Stimulated activated CD4-positive, alpha-beta T cell treated with anti-CD3 and anti-CD28 coated beads, TNF-alpha, amount 100 ng/mL, for 4 hours (primary cell): ENCODE measurements at places on chromosomes 4 and X.
A peak's percentile ranks its signal among the peaks of the same experiment; 100 is the strongest.

DNA sequence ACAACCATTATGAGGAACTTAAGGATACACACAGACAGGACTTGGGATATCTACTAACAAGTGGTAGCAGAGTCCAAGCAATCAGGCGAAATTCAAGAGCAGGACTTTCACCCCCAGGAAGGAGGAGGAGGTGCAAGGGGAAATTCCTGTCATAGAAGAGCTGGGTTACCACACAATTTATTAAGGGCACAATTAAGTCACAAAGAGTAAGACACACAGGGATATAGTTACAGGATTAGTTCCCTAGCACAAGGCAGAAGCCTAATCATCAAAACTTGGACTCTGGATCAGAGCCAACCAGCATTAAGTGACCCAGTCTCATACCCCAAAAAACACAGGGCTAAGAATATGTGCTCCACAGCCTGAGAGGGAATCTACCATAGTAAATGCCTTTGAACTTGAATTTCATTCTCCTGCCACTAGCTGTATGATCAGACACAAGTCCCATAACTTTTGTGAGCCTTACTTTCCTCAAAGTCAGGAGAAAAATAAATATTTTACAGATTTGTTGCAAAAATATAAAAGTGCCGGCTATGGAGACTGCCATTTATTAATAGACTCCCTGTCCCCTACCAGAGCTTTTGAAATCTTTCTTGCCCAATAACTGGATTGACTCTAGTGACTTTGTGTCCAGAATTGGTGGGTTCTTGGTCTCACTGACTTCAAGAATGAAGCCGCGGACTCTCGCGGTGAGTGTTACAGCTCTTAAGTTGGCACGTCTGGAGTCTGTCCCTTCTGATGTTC, 87.0 kb downstream of the SYNPO2 start:
- no peak for DNase-seq

- no peak for DNase-seq
Measured at GRCh38 chr4:39367166-39367565, 1.0 kb upstream of the RFC1 start.

- DNase-seq = no peak
Measured at GRCh38 chrX:35432056-35432455, 366.1 kb upstream of the MAGEB16 start.

- no peak for DNase-seq
Measured at GRCh38 chrX:55598333-55598732, 24.9 kb upstream of the FOXR2 start.

DNA sequence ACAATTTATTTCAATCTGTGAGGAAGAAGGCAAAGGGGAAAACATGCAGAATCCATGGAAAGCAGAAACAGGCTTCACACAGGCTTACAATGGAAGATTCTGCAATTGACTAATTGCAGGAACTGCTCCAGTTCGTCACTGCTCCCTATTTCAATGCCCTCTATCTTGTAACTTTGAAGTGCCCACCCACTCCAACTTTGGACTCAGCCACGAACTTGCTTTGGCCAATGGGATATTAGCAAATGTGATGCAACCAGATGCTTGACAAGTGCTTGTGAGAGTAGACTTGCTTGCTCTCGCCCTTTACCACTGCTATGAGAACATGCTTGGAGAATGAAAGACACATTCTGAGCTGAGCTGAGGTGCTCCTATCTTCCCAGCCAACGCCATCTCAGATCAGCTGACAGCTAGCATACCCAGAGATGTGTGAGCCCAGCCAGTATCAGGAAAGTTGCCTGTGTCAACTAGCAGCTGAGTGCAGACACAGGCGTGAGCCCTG, 105.7 kb upstream of the PTCHD1 start:
- no peak for DNase-seq

GRCh38 chrX:84876876-84877275, 126.8 kb upstream of the APOOL start:
- no peak for DNase-seq

GRCh38 chr4:122577808-122578781, 42.8 kb downstream of the IL21 start:
- DNase-seq = peak; percentile 21

DNA sequence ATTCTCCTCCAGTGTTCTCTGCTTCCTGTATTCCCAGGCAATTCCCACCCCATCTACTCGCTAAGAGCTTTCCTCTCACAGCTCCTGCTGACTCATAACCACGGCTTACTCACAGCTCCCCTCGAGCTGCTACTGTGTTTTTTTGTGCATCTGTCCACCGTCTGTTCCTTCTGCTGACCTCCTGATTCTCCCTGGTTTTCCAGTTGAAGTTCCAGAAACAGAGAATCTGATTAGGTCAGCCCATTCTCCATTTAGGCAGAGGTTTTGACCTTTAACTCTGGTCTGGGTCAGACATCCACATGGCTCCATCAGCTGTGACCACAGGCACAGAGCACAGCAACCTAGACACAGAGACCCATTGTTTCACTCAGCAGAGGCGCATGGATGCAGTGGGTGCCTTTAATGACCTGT, 5.5 kb upstream of the SMIM20 start:
- no peak for DNase-seq

GRCh38 chr4:98482847-98483806, 175.3 kb downstream of the TSPAN5 start:
- peak; percentile 10 for DNase-seq

DNA sequence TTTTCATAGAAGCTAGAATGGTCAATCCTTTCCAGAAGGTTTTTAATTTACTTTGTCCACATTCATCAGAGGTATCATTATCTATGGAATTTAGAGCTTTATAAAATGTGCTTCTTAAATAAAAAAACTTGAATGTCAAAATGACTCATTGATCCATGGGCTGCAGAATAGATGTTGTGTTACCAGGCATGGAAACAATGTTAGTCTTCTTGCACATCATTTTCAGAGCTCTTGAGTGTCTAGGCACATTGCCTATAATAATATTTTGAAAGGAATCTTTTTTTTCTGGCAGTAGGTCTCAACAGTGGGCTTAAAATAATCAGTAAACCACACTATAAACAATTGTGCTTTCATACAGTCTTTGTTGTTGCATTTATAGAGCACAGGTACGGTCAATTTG, 200.3 kb downstream of the FAT4 start:
- DNase-seq = no peak

GRCh38 chrX:24282381-24283126, 31.3 kb downstream of the SUPT20HL2 start:
- DNase-seq = no peak

GRCh38 chr4:128525992-128526630, 238.5 kb upstream of the PGRMC2 start:
- no peak for DNase-seq

GRCh38 chr4:86500527-86500926, 93.6 kb upstream of the PTPN13 start:
- no peak for DNase-seq

DNA sequence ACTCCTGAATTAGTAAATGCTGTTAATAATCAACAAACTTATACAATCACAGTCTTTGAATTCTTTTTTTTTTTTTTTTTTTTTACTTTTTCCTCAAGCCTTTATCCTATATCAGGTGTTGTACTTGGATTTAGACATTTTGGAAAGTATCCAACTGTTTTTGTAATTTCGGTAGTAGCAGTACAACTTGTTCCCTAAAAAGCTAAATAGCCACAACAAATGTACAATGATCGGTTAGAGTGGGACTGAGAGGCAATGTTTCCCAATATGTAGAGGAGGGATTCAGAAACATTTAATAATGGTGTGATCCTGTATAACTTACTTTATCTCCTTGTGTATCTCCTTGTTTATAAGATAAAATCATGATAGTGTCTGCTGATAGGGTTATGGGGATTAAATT, 343.1 kb downstream of the GRID2 start:
- DNase-seq = no peak

- DNase-seq = no peak
Measured at GRCh38 chrX:105781804-105782203, 40.5 kb upstream of the NRK start.

GRCh38 chr4:64564126-64564525, 154.9 kb upstream of the TECRL start:
- no peak for DNase-seq

GRCh38 chr4:121155893-121156292, 8.2 kb downstream of the TNIP3 start:
- DNase-seq = no peak

GRCh38 chr4:129446074-129446473, 350.1 kb downstream of the C4orf33 start:
- DNase-seq = no peak

GRCh38 chrX:140475025-140475424, 29.8 kb downstream of the SOX3 start:
- DNase-seq = no peak

DNA sequence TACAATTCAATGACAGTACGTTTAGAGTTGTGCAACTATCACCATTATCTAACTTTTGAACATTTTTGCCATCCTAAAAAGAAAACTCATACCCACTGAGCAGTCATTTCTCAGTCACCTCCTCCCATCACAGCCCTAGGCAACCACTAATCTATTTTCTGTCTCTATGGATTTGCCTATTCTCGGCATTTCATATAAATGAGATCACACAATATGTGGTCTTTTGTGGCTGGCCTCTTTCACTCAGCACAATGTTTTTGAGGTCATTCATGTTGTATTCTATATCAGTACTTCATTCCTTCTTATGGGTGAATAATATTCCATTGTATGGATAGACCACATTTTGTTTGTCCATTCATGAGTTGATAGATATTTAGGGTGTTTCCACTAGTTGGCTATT, 103.0 kb downstream of the PPEF1 start:
- no peak for DNase-seq

DNA sequence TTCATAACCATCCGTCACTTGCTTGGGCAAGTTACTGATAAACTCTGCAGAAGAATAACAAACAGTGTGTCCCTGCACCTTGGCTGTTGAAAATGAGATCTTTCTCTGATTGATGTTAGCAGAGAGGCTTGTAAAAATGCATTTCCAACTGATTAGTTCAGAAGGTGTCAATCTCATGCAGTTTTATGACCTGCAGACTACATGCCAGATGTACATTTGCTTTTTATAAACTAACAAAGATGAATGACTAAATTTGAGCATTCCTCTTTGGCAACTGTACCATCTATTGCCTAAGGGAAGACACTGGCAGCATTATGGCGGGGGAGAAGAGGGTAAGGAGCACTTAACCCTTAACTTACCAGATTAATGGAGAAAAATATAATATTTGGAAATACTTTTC, 192.8 kb downstream of the DCTD start:
- no peak for DNase-seq

DNA sequence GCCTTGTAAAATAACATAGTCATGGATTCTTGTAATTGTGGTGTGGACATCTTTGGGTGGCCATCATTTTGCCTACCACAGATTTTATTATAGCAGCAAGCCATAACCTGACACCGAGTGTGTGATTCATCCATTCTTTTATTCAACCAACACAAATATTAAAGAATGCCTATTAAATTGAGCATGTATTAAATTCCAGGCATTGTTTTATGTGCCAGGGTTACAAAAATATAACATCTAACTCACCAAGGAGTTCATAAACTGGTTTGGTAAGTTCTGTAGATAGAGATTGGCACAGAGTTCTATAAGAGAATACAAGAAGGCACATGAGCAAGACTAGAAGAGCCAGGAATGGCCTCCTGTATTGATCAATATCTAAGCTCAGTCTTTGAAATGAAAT, 18.0 kb downstream of the NBDY start:
- no peak for DNase-seq

DNA sequence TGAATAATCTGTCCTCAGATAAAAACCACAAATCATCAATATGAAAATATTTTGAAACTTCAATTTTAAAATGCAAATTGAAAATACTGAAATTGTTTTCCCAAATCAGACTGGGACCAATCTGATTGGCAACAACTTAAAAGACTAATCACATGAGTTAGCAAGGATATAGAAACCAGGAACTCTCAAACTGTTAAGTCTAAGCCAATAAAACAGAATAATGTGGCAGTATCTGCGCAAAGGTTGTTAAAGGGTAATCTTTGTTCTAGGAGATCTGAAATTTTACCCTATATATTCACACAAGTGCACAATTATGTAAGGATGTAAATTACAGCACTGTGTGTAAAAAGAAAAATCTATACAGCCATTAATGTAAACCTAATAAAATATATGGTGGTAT, 29.7 kb downstream of the EIF4E start:
- no peak for DNase-seq

- no peak for DNase-seq
Measured at GRCh38 chrX:29851857-29852605, 363.3 kb upstream of the MAGEB2 start.

GRCh38 chr4:123673971-123674370, 277.4 kb downstream of the SPRY1 start:
- no peak for DNase-seq

DNA sequence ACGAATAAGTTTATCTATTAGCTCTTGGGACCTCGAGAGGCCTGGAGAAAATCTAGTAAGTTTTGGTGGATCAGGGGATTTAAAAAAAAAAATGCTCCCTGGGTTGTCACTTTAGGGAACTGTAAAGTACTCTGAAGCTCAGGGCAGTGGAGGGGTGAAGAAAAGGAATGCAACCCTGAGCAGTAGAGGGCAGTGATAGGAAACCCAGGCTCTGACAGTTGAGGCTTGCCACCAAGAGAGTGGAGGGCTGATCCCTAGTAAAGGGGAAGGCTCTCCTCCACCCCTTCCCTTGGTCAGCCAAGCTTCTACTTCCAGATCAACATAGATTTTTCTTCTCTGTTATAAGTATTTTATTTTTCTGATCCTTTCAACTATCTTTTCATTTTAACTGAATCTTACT, 73.1 kb downstream of the FBXO8 start:
- no peak for DNase-seq

DNA sequence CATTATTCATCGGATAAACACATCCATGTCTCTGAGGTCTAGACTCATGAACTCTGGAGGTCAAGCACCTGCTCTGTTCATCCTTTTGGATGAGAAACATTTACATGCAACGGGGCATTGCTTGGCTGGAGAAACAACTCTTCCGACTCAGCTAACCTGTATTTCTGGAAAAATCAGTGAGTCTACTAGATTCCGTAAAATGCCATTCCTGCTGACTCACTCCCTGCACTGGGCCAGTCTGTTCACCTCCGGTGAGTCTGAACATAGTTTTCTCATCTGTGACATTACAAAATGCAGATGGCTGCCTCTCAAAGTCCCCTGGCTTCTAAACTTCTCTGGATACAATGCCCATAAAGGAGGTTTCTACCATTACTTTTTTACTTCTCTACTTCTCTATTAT, 185.7 kb upstream of the HS3ST1 start:
- DNase-seq = no peak

- no peak for DNase-seq
Measured at GRCh38 chr4:128879971-128880370, 70.5 kb downstream of the JADE1 start.

DNA sequence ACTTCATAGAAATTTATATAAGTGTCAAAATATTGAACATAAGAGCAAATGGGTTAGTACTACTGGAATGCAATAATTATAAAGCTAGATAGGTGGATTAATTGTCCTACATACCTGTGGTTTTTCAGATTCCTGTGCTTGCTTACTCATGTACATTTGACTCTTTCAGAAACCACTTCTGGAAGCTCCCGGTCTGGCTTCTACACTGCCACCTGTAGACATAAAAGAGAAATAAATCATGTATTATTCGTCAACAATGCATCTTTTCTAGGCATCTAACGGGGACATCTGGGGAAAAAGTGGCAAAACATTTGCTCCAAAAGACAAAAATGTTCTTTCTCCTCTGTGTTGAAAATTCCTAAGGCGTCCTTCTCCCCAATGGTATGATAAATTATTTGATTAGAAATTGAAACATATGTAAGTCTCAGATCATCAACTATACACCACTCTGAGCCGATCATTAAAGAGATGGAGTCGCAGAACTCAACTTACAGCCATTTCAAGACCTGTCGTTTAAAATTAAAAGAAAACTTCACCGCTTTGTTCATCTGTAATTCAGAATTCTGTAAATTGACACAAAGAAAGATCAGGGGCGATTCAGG, 648.7 kb upstream of the DIPK2B start:
- no peak for DNase-seq

- no peak for DNase-seq
Measured at GRCh38 chr4:91488946-91489345, 814.8 kb upstream of the GRID2 start.
